Caco-2 (cell line): ENCODE measurements at places on chromosomes 6 and 20. TPM values are rescaled to one million over a fixed set of nuclear protein-coding genes. Genes with fewer than 3 reads are reported as not detected.
A peak's percentile ranks its signal among the peaks of the same experiment; 100 is the strongest.

The LAMP5 gene
- not detected in 2 replicates for total RNA-seq

The FBXO30 gene
- total RNA-seq: 17.1 and 17.6 TPM in 2 replicates

The PLG gene
- total RNA-seq: not detected in 2 replicates

The SOBP gene
- total RNA-seq: 0.14 TPM in 1 of 2 replicates, not detected in the other

The TRIM38 gene
- total RNA-seq: 0.53 and 0.70 TPM in 2 replicates

The ME1 gene
- 121 and 131 TPM in 2 replicates for total RNA-seq

The VGLL2 gene
- not detected in 2 replicates for total RNA-seq

The HLA-DQB1 gene
- not detected in 2 replicates for total RNA-seq

The C20orf96 gene
- total RNA-seq: 10.3 and 11.5 TPM in 2 replicates

The CCN6 gene
- not detected in 2 replicates for total RNA-seq

The BMP6 gene
- total RNA-seq: 0.39 and 0.61 TPM in 2 replicates

The BLCAP gene
- 123 and 129 TPM in 2 replicates for total RNA-seq

GRCh38 chr6:89406141-89406540 is 5.9 kb downstream of the RRAGD start:
- no peaks in the 10 kb centered on the region for H3K27me3 ChIP-seq
- no peaks in the 10 kb centered on the region for H3K4me1 ChIP-seq
- H3K36me3 ChIP-seq: no peaks in the 10 kb centered on the region
- no peak overlapping the region for H3K4me3 ChIP-seq
- H3K27ac ChIP-seq: no peak overlapping the region
- no peak for DNase-seq

DNA sequence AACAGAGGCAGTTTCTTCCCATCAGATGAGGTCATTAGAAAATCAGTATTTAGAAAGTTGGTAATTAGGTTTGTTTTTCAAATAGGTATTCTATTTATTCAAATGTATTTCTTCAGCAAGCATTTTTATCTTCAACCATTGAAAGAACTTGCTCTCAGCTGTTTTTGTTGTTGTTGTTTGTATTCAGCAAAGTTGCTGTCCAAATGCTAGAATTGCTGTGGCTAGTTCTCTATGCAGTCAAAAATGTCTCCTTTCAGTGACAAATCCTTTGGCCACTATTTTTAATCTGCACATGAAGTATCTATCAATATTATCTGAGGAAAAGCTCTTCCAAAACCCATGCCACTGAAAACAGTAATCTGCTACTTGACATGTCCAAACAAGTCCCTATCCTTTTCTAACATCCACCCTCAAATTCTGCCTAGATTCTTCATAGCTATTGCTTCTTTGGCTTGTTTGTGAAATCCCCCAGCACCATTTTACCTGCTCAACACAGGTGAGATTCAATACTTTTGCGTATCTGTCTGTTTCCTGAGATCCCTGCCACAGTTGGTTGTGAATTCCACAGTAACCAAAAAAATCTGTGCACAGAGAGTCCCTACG is 1005.4 kb downstream of the GRIK2 start:
- no peaks in the 10 kb centered on the region for H3K27me3 ChIP-seq
- no peaks in the 10 kb centered on the region for H3K36me3 ChIP-seq
- no peaks in the 10 kb centered on the region for H3K4me1 ChIP-seq

GRCh38 chr6:125469915-125470314 is 168.1 kb upstream of the HDDC2 start:
- H3K27ac ChIP-seq: no peak overlapping the region
- DNase-seq: no peak
- no peaks in the 10 kb centered on the region for H3K36me3 ChIP-seq
- no peaks in the 10 kb centered on the region for H3K27me3 ChIP-seq

- no peaks in the 10 kb centered on the region for H3K27me3 ChIP-seq
- H3K27ac ChIP-seq: no peak overlapping the region
- H3K4me1 ChIP-seq: no peaks in the 10 kb centered on the region
- H3K4me3 ChIP-seq: no peak overlapping the region
- DNase-seq: peak; percentile 47
- H3K36me3 ChIP-seq: no peaks in the 10 kb centered on the region
Observed at GRCh38 chr6:120826253-120826652, 508.0 kb downstream of the TBC1D32 start.

DNA sequence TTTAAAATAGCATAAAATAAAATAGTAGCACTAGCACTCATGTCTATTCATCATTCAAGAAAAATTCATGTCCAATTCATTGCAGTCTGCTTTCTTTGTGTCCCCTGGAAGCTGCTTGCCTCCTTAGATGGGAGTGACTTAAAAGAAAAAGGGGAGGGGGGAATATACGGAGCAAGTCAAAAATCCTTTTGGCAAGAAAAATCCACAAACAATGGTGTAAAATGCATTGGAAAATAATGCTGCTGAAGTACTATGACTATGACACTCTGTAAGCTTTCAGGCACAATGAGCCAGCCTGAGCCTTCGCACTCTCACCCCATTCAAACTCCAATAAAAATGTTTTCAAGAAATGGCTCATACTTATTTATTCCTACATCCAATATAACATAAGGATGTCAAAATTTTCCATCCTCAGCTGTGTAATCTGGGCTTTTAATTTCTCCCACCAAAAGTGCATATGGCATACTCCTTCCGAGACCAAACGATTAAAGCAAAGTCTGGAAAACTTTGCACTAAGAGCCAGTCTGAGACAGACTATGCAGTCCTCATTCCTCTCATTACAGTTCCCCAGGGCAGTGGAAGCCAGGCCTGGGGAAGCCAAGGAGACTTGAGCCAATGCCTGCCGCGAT is 790 bp downstream of the NEDD9 start:
- H3K4me3 ChIP-seq: peak overlapping the region; percentile 62
- DNase-seq: peak; percentile 66
- H3K27me3 ChIP-seq: no peaks in the 10 kb centered on the region
- H3K27ac ChIP-seq: peak overlapping the region; percentile 85
- H3K36me3 ChIP-seq: no peaks in the 10 kb centered on the region
- H3K4me1 ChIP-seq: peaks cover 38% of the 10 kb centered on the region

GRCh38 chr20:53262365-53262764 is 290.2 kb downstream of the TSHZ2 start:
- peaks cover 13% of the 10 kb centered on the region; the same call in 1 of the 2 replicates for H3K4me1 ChIP-seq
- DNase-seq: no peak
- H3K36me3 ChIP-seq: no peaks in the 10 kb centered on the region
- no peaks in the 10 kb centered on the region for H3K27me3 ChIP-seq

- no peak overlapping the region for H3K4me3 ChIP-seq
- DNase-seq: no peak
- H3K27me3 ChIP-seq: no peaks in the 10 kb centered on the region
- H3K27ac ChIP-seq: no peak overlapping the region
- H3K4me1 ChIP-seq: no peaks in the 10 kb centered on the region
Observed at GRCh38 chr6:145704143-145704781, 31.1 kb downstream of the EPM2A start.

GRCh38 chr20:2390951-2391675 is 10.4 kb downstream of the TGM6 start:
- no peak overlapping the region for H3K27ac ChIP-seq
- H3K4me3 ChIP-seq: no peak overlapping the region
- H3K27me3 ChIP-seq: no peaks in the 10 kb centered on the region; the same call in none of the 2 replicates

- H3K27ac ChIP-seq: peak overlapping the region; percentile 98
- no peaks in the 10 kb centered on the region for H3K36me3 ChIP-seq
- peak overlapping the region; percentile 89 for H3K4me3 ChIP-seq
- no peak for DNase-seq
- peaks cover 9% of the 10 kb centered on the region for H3K4me1 ChIP-seq
- H3K27me3 ChIP-seq: no peaks in the 10 kb centered on the region
Observed at GRCh38 chr6:45378334-45378926, 696 bp upstream of the SUPT3H start.

GRCh38 chr20:41571006-41571405 is 47.2 kb downstream of the CHD6 start:
- no peak for DNase-seq
- H3K27ac ChIP-seq: no peak overlapping the region
- H3K27me3 ChIP-seq: no peaks in the 10 kb centered on the region
- no peak overlapping the region for H3K4me3 ChIP-seq
- peaks cover 10% of the 10 kb centered on the region for H3K4me1 ChIP-seq

DNA sequence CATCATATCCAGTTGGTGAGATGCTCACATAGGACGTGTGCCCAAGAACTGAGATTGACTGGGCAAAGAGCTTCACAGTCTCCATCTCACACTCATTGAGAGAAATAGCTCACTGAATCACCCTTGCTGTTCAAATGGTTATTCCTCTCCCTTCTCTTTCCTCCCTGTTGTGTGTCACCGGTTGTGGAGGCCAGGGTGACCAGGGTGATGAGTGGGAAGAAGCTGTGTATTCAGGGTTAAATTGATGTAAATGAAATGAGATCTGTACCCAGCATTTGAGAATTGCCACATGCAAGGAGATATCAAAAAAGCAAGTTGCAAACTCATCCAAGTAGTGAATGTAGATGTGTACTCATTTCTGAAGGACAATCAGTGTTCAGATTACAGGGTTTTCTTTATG is 36.6 kb upstream of the VAPB start:
- H3K4me3 ChIP-seq: no peak overlapping the region
- no peaks in the 10 kb centered on the region for H3K27me3 ChIP-seq
- DNase-seq: no peak
- H3K36me3 ChIP-seq: peaks cover 3% of the 10 kb centered on the region; the same call in 1 of the 2 replicates

- H3K27ac ChIP-seq: no peak overlapping the region
- no peak overlapping the region for H3K4me3 ChIP-seq
- H3K36me3 ChIP-seq: no peaks in the 10 kb centered on the region
- no peak for DNase-seq
- 0 out of 2 replicates have a peak, but pooled peaks cover 10% of the 10 kb centered on the region for H3K4me1 ChIP-seq
- H3K27me3 ChIP-seq: no peaks in the 10 kb centered on the region
Observed at GRCh38 chr20:34179637-34180360, 61.4 kb upstream of the ASIP start.

- no peak overlapping the region for H3K4me3 ChIP-seq
- H3K4me1 ChIP-seq: no peaks in the 10 kb centered on the region
- no peak overlapping the region for H3K27ac ChIP-seq
- H3K36me3 ChIP-seq: no peaks in the 10 kb centered on the region
- DNase-seq: peak; percentile 1
Observed at GRCh38 chr6:67694127-67694526, 941.0 kb upstream of the ADGRB3 start.

DNA sequence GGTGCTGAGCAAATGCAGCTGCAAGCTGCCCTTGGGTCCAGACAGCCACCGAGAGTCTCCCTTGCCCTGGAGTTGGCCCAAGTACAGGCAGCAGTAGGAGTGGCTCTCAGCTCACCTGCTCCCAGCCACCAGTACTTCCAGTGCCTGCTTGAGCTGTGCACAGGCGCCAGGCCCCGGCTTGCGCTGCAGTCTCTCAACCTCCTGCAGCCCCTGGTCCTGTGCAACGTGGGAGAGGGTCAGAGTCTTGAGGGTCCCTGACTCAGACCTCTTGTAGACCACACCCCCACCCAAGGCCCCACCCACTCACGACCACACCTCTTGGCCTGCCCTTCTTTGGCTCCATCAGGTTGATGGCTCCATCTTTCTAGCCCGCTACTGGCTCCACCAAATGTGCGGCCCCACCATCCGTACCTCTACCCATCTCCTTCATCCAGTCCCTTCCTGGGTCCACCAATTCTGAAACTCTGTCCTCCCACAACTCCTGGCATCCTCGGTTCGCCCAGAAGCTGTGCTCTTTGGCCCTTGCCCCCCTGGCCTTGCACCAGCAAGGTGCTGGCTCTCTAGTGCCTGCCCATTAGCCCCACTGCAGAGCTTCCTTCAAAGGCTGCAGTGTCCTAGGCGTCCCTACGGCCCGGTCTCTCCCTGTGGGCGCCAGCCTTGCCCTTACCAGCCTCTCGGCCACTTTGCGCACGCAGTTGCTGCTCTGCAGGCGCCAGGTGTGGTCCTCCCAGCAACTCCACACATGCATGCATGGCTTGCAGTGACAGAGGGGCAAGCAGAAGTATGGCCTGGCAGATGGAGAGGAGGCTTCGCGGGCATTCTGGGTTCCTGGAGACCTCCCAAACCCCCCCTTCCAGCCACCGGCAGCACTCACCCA is 16.5 kb upstream of the SPAG4 start:
- H3K4me1 ChIP-seq: peaks cover 5% of the 10 kb centered on the region; the same call in 1 of the 2 replicates
- H3K4me3 ChIP-seq: no peak overlapping the region
- H3K27ac ChIP-seq: no peak overlapping the region
- H3K36me3 ChIP-seq: no peaks in the 10 kb centered on the region
- no peak for DNase-seq

DNA sequence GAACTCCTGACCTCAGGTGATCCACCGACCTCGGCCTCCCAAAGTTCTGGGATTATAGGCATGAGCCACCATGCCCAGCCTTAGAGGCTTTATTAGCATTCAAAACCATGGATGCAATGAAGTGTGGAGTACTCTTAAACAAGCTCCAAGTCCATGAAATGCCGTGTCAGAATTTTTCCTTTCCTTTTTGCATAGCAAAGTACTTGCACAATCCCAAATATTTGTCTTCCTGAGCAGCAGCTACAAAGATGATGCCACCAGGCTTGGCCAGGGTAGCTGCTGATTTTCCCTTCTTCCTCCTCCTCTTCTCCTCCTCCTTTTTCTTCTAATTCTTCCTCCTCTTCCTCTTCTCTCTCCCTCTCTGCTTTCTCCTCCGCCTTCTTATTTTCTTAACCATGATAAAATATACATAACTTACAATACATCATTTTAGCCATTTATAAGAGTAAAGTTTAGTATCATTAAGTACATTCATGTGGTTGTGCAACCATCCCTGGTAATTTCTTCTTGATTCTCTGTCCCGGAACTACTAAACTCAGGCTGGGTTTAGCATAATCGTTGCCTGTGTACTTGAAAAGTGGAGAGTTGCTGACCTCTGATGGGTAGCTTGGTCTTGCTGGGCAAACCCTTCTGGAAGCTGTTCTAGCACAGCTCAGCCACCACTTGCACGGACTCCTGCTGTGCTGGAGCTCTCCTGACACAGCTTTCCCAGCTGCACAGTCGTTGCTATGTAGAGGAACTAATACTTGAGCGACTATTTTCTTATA is 20.3 kb downstream of the MUCL3 start:
- H3K27me3 ChIP-seq: no peaks in the 10 kb centered on the region; the same call in 1 of the 2 replicates
- DNase-seq: no peak
- H3K4me3 ChIP-seq: no peak overlapping the region
- H3K27ac ChIP-seq: no peak overlapping the region

- peaks cover 14% of the 10 kb centered on the region for H3K4me1 ChIP-seq
- H3K27me3 ChIP-seq: no peaks in the 10 kb centered on the region
- H3K4me3 ChIP-seq: no peak overlapping the region
- H3K27ac ChIP-seq: no peak overlapping the region
- H3K36me3 ChIP-seq: no peaks in the 10 kb centered on the region
Observed at GRCh38 chr6:12714022-12714421, 2.5 kb upstream of the PHACTR1 start.

DNA sequence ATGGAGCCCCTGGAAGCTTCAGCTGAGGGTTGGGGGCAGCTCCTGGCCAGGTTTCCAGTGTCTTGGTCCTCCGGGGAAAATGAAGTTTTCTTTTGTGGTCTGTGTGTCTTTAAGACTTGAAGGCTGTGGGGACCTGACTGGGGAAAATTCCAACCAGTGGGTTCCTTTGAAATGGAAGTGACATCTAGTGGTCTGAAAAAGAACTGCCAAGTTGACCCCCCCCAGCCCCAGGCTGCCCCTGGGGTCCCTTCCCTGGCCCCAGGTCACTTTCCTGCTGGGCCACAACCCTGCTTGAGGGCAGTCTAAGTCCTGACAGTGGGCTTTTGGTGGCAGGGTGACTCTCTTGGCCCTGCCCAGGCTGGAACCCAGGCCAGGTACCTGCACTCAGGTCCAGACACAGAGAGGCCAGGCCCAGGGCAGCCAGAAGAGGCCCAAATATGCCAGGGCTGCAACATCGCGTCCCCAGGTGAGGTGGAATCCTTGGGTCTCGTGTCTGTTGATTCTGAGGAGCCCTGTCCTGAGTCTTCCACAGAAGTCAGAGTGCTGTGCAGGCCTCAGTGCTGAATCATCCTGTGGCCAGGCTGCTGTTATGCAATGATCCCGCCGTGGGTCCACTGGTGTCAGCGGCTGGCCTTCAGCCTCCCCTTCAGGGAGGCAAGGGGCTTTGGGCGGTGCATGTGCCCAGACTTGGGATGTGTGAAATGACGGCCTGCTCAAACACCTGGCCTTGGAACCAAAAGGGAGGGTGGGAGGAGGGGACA is 68.4 kb downstream of the VEGFA start:
- H3K27me3 ChIP-seq: no peaks in the 10 kb centered on the region
- no peaks in the 10 kb centered on the region for H3K36me3 ChIP-seq
- no peak overlapping the region for H3K4me3 ChIP-seq
